Stimulated activated naive CD4-positive, alpha-beta T cell treated with Interleukin-2 at 50 U/mL for 16 hours (primary cell): ENCODE measurements at places on chromosomes 7 and 10.
A peak's percentile ranks its signal among the peaks of the same experiment; 100 is the strongest.

DNA sequence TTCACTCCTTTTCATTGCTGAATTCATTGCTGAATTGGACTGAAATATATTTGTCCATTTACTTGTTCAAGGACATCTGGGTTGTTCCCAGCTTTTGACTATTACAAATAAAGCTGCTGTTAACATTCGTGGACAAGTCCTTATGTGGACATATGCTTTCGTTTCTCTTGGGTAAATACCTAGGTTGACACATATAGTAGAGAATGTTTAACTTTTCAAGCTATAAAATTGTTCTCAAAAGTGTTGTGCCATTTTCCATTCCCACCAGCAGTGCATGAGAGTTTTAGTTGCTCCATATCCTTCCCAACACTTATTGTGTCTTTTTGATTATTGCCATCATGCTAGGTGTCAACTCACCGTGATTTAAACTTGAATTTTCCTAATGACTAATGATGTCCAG is 17.5 kb upstream of the CPVL start:
- no peak for DNase-seq

- no peak for DNase-seq
These were observed 3.8 kb downstream of the LCOR start for GRCh38 chr10:96835899-96836298.

GRCh38 chr10:51699145-51699474 is 285 bp downstream of the CSTF2T start:
- no peak for DNase-seq

GRCh38 chr7:89064831-89065230 is 269.3 kb upstream of the TEX47 start:
- DNase-seq: no peak

GRCh38 chr7:816751-817671 is 15.3 kb upstream of the SUN1 start:
- DNase-seq: peak; percentile 41
